NCI-H526 (cell line): ENCODE measurements at places on chromosomes 11 and 22.

DNA sequence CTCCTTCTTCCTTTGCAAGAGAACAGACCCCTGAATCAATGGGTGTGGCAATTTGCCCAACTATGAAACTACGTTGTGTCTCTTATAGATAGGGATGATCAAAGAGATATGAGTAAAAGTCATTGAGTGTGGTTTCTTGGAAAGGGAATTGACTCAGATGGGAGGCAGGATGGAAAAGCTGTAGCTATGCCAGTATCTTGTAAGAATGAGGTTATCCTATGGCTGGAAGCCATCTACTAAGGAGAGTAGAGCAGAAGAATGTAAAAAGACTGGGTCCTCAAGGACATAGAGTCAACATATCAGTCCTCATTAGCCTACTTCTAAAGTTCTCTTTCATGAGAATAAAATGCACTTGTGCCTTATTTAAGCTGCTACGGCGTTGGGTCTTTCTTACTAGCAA lies 78.9 kb upstream of the POU2AF2 start:
- DNase-seq = no peak

DNA sequence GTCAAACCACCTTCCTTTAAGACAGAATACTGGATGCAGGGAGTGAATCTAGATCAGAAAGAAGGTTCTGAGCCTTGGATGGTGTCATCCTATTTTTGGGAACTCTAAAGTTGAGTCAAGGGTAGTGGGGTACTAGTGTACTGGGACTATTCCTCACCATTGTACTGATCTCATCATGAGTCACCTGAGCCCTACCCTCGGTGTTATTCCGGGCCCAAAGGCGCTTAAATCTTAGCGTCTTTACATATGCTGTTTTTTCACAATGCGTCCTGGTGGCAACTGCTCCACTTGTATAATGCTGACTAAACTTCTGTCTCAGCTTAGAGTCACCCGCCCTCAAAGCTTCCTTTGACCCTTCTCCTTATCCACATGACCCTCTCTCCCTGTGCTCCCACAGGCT lies 25.3 kb upstream of the PATE1 start:
- no peak for DNase-seq

- DNase-seq = no peak
Measured at GRCh38 chr22:41947424-41948080, 600 bp upstream of the CENPM start.

DNA sequence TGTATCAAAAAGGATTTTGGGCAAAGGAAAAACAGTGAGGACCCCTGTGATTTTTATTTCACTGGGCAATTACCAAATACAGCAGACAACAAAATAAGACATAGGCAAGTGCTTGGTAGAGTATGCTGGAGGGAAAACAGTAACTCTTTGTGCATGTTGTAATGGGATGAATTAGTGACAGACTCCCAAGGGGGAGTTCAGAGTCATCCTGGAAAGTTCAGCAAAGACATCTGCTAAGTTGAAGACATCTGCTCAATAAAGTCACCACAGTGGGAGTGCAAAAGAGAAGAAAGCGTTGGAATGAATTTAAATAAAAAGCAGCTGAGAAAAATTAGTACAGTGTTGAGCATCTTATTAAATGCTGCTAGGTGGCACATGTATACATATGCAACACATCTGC lies 378.8 kb upstream of the ISX start:
- no peak for DNase-seq
